Thoracic aorta (tissue), 2 donors: ENCODE measurements at places on chromosomes 4 and X. TPM values are rescaled to one million over a fixed set of nuclear protein-coding genes. Genes with fewer than 3 reads are reported as not detected.

- no peak overlapping the region for H3K4me3 ChIP-seq
- H3K27ac ChIP-seq, result no peak overlapping the region
- no peaks in the 10 kb centered on the region for H3K36me3 ChIP-seq
- H3K4me1 ChIP-seq, result no peaks in the 10 kb centered on the region
- H3K27me3 ChIP-seq, result no peaks in the 10 kb centered on the region
These were observed 96.9 kb upstream of the PSAPL1 start for GRCh38 chr4:7531640-7531994.

DNA sequence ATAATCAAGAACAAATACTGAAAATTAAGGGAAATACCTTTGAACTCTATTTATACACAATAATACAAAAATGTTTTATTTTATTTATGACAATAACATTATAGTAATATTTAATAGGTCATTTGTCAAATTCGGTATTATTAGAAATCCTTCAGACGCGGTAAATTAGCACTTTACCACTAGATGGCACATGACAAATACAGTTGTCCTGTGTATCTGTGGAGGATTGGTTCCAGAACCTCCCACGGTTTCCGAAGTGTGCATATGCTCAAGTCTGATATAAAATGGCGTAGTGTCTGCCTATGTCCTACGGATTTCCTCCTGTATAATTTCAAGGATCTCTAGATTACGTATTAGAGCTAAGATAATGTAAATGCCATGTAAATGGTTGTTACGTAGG is 8.1 kb upstream of the LINC00632 start:
- no peaks in the 10 kb centered on the region for H3K27me3 ChIP-seq
- no peaks in the 10 kb centered on the region for H3K4me1 ChIP-seq
- DNase-seq, result no peak
- H3K27ac ChIP-seq, result no peak overlapping the region
- no peaks in the 10 kb centered on the region for H3K36me3 ChIP-seq

- H3K27me3 ChIP-seq, result no peaks in the 10 kb centered on the region
- no peaks in the 10 kb centered on the region for H3K36me3 ChIP-seq
- H3K4me3 ChIP-seq, result no peak overlapping the region
- no peak for DNase-seq
- no peaks in the 10 kb centered on the region for H3K4me1 ChIP-seq
- no peak overlapping the region for H3K27ac ChIP-seq
These were observed 82.5 kb upstream of the PITX2 start for GRCh38 chr4:110705440-110705782.

- no peaks in the 10 kb centered on the region for H3K4me1 ChIP-seq
- H3K4me3 ChIP-seq, result no peak overlapping the region
- H3K36me3 ChIP-seq, result peaks cover 6% of the 10 kb centered on the region
- no peak for DNase-seq
- no peaks in the 10 kb centered on the region for H3K27me3 ChIP-seq
These were observed 78.5 kb downstream of the MSN start for GRCh38 chrX:65745992-65746391.

DNA sequence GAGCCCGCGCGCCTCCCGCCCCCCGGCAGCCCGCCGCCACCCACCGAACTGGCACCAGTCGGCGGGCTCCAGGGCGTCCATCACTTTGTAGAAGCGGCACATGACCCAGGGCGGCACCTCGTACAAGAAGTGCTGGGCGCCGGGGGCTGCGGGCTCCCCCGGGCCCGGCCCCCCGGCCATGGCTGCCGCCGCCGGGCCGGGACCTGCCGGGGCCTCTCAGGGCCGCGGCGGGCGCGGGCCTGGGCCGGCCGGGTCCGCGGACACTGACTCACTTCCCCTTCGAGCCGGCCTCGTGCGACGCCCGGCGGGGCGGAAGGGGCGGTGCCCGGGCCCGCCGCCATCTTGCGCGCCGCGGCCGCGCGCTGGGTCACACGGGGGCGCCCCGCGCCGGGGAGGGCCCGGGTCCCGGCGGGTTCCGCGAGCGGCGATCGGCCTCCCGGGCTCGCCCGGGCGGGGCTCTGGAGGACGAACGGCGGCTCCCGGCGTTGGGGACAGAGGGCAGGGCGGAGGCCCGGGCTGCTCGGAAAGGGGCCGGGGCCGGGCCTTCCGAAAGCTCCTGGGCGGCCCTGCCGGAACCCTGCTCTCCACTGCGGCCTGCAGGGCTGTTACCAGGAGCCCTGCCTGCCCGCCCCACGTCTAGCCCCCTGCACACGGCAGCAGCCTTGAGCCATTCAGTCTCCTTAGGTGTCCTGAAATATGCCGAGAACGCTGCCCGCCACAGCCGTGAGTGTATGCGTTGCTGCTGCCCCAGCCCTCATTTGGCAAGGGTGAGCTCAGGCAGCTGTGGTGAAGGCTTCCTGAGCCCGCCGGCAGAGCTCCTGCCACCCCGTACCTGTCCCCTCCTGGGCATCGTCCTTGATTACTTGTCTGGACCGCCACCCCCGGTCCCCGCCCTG is at the start of gene IRAK1:
Gene IRAK1 (minus strand): TSS at position 270 of the 896 bp plus-strand sequence. CDS start 90 bp downstream, at position 180.
- H3K36me3 ChIP-seq, result no peaks in the 10 kb centered on the region
- H3K4me3 ChIP-seq, result peak within 1 kb of the TSS; percentile 74
- no peaks in the 10 kb centered on the region for H3K27me3 ChIP-seq
- H3K4me1 ChIP-seq, result peaks cover 18% of the 10 kb centered on the region
- H3K27ac ChIP-seq, result peak within 1 kb of the TSS; percentile 80
- DNase-seq, result no peak

GRCh38 chr4:133270021-133270570 is 121.0 kb downstream of the PCDH10 start:
- no peaks in the 10 kb centered on the region for H3K36me3 ChIP-seq
- H3K27ac ChIP-seq, result no peak overlapping the region
- no peak for DNase-seq
- peaks cover 10% of the 10 kb centered on the region for H3K4me1 ChIP-seq

GRCh38 chr4:28966982-28967381 is 1753.2 kb upstream of the PCDH7 start:
- no peak for DNase-seq
- H3K27me3 ChIP-seq, result no peaks in the 10 kb centered on the region
- no peaks in the 10 kb centered on the region for H3K4me1 ChIP-seq
- no peak overlapping the region for H3K4me3 ChIP-seq
- H3K27ac ChIP-seq, result no peak overlapping the region

DNA sequence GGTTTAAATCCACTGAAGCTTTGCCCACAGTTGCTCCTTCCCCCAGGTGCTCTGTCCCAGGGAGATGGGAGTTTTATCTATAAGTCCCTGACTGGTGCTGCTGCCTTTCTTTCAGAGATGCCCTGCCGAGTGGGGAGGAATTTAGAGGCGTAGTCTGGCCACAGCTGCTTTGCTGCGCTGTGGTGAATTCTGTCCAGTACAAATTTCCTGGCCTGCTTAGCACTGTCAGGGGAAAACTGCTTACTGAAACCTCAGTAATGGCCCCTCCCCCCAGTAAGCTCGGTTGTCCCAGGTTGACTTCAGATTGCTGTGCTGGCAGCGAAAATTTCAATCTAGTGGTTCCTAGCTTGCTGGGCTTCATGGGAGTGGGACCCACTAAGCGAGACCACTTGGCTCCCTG is 40.1 kb downstream of the UGT2B17 start:
- no peaks in the 10 kb centered on the region for H3K27me3 ChIP-seq
- H3K4me3 ChIP-seq, result no peak overlapping the region
- no peak for DNase-seq
- H3K27ac ChIP-seq, result no peak overlapping the region

DNA sequence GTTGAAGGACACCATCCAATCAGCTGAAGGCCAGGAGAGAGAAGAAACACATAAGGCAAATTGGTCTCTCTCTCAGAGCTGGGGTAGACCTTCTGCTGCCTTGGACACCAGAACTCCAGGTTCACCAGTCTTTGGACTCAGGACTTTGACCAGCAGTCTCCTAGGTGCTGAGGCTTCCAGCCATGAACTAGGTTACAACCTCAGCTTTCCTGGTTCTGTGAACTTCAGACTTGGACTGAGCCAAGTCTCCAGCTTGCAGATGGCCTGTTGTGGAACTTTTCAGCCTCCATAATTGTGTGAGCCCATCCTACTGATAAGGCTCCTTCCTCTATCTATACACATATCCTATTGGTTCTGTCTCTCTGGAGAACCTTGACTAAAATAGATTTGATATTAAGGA is 20.6 kb upstream of the BBS12 start:
- H3K27me3 ChIP-seq, result no peaks in the 10 kb centered on the region
- no peak for DNase-seq
- no peaks in the 10 kb centered on the region for H3K36me3 ChIP-seq
- no peak overlapping the region for H3K4me3 ChIP-seq

DNA sequence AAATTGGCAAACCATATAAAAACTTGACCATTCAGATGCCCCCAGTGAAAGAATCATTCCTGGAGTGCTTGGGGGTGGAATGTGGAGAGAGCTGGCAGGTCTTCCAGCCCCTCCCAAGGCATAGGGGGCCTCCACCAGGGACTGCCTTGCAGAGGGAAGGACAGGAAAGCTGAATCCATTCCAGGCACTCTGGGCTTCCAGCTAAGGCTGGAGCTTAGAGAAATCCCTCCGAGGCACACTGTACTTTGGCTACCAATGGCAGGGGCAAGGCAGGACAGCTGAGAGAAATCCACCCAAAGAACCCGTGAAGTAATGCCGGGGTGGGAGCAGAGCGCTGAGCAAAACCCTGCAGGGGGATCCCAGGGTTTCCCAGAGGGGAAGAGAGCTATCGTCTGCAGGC is 4.0 kb downstream of the CENPU start:
- peaks cover 12% of the 10 kb centered on the region for H3K4me1 ChIP-seq
- DNase-seq, result no peak
- H3K27me3 ChIP-seq, result no peaks in the 10 kb centered on the region
- no peak overlapping the region for H3K4me3 ChIP-seq
- no peaks in the 10 kb centered on the region for H3K36me3 ChIP-seq

DNA sequence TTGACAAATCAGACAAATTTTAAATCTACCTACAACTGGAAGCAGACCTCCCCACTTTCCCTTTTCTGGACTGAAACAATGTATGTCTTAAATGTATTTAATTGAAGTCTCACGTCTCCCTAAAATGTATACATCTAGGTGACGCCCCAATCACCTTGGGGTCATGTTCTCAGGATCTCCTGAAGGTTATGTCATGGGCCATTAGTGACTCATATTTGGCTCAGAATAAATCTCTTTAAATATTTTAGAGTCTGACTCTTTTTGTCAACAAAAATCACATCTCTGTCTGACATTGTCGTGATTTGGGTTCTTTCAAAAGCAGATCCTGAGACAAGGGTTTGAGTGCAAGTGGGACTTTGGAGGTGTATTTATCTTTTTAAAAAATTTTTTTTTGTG is 26.2 kb upstream of the BOD1L1 start:
- no peak overlapping the region for H3K27ac ChIP-seq
- peak overlapping the region; percentile 74 for H3K4me3 ChIP-seq
- H3K4me1 ChIP-seq, result peaks cover 5% of the 10 kb centered on the region
- DNase-seq, result no peak

DNA sequence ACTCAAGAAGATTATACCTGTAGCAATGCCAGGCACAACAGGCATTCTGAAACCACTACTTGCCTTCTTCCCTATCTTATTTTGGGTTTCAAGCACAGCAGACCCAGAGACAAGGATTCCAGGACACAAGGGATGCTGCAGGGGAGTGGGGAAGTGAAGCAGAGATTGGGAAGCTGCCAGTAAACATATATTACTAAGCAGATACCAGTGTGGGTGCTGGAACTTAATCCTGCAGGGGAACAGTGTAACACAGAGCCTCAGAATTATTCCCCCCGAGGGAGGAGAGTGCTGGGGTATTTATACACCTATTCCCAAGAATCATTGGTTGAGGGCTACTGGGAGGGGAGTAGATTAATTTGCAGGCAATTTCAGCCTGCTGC is 33.3 kb upstream of the MAML3 start:
- no peak for DNase-seq
- no peak overlapping the region for H3K27ac ChIP-seq
- peaks cover 12% of the 10 kb centered on the region for H3K4me1 ChIP-seq
- no peaks in the 10 kb centered on the region for H3K27me3 ChIP-seq
- H3K36me3 ChIP-seq, result no peaks in the 10 kb centered on the region
- no peak overlapping the region for H3K4me3 ChIP-seq

DNA sequence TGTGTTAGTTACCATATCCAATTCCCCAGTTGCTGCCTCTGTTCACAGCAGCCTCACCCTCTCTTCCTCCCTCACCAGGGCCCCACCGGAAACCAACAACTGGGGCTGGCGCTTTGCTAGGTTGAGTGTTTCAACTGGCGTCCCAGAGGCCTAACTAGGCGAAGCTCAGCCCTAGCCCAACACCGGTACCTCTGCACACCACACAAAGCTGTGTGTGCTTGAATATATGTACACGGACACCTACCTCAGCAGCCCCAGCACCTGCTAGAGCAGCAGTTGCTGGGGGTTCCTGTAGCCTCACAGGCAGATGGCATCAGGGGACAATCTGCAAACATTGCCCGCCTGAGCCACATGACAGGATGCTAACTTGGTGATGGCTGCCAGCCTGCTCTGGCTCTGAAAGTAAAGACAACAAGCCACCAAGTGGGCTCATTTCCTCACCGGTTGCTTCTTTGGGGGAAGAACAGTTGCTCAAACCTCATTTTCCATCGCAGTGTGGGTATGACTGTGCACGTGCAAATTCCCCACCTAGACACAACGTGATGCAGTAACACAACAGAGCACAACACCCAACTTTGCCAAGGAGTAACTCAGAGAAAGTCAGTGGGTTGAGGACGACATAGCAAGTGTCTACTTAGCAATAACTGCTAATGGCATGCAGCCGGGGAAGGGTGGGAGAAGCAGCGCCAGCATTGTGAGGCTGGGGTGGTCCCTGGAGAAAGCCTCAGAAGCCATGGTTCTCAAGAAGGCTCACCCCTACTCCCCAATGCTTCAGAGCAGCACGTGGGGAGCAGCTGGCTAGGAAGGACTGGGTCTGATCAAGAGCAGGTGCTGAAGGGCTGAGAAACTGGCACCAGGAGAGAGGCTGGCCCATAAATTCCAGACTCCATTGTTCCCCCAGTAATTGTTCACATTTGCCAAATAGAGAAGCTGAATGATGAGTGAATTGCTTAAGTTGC is 139.5 kb downstream of the SH3KBP1 start:
- H3K4me3 ChIP-seq, result no peak overlapping the region
- no peaks in the 10 kb centered on the region for H3K4me1 ChIP-seq
- no peak for DNase-seq
- no peaks in the 10 kb centered on the region for H3K36me3 ChIP-seq

- no peaks in the 10 kb centered on the region for H3K27me3 ChIP-seq
- H3K27ac ChIP-seq, result no peak overlapping the region
- H3K4me3 ChIP-seq, result no peak overlapping the region
- H3K36me3 ChIP-seq, result no peaks in the 10 kb centered on the region
These were observed 25.4 kb upstream of the SLAIN2 start for GRCh38 chr4:48315728-48316630.

GRCh38 chr4:94722748-94723147 is 35.0 kb upstream of the BMPR1B start:
- no peaks in the 10 kb centered on the region for H3K4me1 ChIP-seq
- no peak overlapping the region for H3K27ac ChIP-seq
- no peaks in the 10 kb centered on the region for H3K27me3 ChIP-seq
- no peak overlapping the region for H3K4me3 ChIP-seq

GRCh38 chr4:122379239-122379638 is 428 bp downstream of the ADAD1 start:
- DNase-seq, result no peak
- no peak overlapping the region for H3K27ac ChIP-seq
- no peaks in the 10 kb centered on the region for H3K36me3 ChIP-seq
- no peaks in the 10 kb centered on the region for H3K4me1 ChIP-seq
- no peaks in the 10 kb centered on the region for H3K27me3 ChIP-seq

The ETFDH gene
- 15.6 TPM for total RNA-seq

The RCHY1 gene
- 25.0 TPM for total RNA-seq

The FAM133A gene
- total RNA-seq, result 0.27 TPM

The STOX2 gene
- total RNA-seq, result 5.9 TPM

The TEX13C gene
- not detected for total RNA-seq

The HELQ gene
- total RNA-seq, result 19.6 TPM

The GPM6B gene
- 33.7 TPM for total RNA-seq

The TEX11 gene
- not detected for total RNA-seq
